ENCODE measurements at places on chromosomes 6 and 20.

DNA sequence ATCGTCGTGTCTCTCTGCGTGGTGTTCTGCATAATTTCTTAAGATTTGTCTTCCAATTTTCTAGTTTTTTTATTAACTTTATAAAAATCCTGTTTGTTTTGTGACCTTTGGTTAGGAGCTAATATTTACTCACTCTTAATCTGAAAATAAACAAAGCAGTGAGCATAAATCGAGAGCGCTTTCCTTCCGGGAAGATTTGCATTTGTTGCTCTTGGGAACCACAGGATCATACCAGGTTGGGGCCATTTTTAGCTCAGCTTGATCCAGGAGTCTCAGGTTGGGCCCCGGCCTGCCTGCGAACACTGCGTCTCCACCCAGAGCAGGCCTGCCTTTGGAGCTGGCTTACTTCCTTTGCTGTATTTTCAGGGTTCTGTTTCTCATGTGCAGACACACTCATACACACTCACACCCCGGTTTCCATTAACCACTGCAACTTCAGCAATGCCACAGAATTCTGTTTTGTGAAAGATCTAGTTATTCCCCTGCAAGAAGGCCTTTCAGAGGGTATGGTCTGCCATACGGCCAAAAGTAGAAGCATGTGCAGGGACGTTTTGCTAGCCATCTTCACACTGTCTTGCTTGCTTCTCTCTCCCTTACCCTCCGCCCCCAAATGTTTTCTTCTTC, 17.3 kb downstream of the BPHL start:
- DNase-seq: no peak

DNA sequence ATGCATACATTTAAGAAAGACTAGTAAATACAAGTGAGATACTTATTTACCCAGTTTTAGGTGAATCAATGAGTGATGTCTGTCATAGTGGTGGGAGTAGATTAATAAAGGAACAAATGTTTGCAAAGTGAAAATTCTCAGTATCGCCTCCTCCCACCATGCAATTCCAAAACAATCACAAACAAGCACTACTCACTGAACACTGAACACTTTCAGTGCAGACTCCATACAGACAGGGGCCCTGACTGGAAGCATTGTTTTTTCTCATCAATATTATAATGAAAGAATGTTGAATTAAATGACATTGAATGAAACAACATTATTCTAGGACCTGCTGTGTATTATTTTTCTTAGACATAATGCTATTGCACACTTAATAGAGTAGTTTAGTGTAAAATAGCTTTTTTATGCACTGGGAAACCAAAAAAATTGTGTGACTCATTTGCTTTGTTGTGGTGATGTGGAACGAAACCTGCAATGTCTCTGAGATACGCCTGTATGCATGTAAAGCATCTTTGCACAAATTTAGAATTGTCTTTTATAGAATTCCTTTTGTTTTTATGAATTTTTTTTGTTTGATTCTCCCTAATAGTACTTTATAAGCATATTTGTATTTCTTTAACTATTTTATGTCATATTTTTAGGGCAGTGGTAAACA, 317.5 kb downstream of the UTRN start:
- DNase-seq: no peak

DNA sequence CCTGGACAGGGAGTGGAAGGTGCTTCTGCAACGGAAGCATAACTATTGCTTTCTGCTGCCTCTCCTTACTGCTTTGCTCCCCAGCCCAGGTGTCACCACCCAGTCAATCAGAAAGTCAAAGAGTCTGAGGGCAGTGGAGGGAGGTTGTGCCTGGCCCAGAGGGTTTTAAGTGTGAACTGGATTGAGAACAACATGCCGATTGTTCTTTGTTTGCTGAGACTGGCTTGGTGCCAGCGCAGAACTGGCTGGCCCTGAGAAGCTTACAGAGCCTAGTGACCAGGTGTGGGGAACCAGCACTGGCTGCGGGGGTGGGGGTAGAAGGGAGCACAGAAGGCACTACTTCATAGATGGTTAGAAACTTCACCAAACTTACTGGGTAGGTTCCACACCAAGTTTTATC, 31.1 kb upstream of the ENPP4 start:
- no peak for DNase-seq

DNA sequence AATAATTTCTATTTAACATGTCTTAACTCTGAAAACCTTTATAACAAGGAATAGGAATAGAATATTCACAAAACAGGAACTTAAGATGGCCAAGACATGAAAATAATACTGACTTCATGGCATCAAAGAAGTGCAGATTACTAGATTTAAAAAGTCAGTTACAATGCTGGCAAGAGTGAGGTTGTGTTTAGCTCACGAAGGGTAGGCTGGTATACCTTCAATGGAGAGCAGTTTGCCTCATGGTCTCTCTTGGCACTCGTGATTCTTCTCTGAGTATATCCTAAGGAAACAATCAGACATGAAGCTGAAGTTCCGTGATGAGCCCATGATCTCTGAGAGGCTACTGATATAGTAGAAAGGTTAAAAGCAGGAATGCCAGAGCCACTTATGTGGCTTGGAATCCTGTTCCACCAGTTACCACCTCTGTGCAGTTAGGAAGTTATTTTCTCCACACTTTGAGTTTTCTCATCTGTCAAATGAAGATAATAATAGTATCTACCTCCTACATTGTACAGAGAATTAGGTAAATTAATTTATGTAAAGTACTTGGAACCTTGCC, 7.2 kb downstream of the NCOA7 start:
- no peak for DNase-seq

GRCh38 chr6:144683216-144684070, 398.3 kb downstream of the UTRN start:
- peak; percentile 75 for DNase-seq

DNA sequence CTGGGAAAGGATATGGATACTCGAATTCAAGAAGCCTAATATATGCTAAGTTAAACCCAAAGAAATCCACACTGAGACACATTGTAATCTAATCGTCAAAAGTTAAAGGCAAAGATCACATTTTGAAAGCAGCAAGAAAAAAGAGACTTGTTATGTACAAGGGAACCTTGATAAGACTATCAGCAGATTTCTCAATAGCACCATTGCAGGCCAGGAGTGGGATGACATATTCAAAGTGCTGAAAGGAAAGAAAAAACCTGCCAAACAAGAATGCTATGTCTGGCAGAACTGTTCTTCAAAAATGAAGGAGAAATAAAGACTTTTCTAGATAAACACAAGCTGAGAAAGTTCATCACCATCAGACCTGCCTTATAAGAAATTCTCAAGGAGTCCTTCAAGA, 75.2 kb downstream of the COL21A1 start:
- no peak for DNase-seq

- peak; percentile 2 for DNase-seq
These were observed 19.4 kb downstream of the GPX6 start for GRCh38 chr6:28496099-28496779.

DNA sequence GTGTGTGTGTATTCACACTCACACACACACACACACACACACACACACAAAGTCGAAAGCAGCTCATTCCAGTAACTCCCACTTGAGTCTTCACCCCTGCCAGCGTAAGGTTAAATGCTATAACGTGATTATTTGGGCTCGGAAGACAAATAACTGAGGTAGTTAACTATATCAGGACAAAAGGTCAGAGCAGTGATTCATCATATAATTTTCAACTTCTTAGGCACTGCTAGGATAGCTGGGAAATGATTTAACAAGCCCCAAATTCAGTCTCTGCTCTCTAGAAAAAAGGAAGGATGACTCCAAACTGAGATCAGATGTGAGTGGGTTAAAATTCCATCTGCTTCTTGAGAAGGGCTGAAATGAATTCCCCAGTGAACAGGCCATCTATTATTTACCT, 30.7 kb downstream of the HDGFL1 start:
- peak; percentile 62 for DNase-seq

- DNase-seq: no peak
These were observed 11.6 kb downstream of the PIGT start for GRCh38 chr20:45427236-45428149.

GRCh38 chr6:119612911-119613381, 263.4 kb upstream of the MAN1A1 start:
- DNase-seq: peak; percentile 42

DNA sequence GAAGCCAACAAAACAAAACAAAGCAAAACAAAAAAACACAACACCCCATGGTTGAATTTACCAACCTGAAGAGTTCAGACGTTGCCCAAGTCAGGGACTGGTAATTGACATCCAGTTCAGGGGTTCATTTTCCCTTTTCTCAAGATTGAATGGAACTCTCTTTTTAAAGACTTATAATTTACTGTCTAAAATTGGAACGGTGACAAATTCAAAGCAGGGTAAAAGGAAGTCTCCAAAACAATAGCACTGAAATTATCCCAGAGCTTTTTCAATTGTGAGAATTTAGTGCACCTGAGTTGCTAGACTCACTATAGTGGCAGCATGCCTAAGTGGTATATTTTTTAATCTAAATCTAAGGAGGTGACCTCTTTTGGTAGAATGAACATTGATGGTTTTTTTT, 90.9 kb upstream of the PREP start:
- DNase-seq: no peak

DNA sequence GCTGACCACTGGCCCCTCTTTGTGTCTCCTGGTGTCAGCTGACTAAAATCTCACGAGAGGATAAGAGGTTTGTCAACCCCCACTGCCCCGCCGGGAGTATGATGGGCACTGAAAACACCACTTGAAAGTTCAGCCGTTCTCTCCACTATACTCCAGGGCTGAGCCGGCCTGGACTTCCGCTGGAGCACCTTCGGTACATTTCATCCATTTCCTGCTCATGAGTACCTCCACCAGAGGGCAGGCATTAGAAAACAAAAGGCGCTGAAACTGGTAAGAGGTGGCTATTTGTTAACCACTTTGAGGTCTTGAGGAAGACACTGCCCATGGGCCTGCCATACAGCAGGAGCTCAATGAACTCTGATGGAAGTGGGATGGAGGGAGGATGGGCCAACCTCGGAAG, 17.9 kb upstream of the ANKRD60 start:
- DNase-seq: no peak

GRCh38 chr6:108779536-108780275, 68.5 kb upstream of the ARMC2 start:
- DNase-seq: peak; percentile 48

DNA sequence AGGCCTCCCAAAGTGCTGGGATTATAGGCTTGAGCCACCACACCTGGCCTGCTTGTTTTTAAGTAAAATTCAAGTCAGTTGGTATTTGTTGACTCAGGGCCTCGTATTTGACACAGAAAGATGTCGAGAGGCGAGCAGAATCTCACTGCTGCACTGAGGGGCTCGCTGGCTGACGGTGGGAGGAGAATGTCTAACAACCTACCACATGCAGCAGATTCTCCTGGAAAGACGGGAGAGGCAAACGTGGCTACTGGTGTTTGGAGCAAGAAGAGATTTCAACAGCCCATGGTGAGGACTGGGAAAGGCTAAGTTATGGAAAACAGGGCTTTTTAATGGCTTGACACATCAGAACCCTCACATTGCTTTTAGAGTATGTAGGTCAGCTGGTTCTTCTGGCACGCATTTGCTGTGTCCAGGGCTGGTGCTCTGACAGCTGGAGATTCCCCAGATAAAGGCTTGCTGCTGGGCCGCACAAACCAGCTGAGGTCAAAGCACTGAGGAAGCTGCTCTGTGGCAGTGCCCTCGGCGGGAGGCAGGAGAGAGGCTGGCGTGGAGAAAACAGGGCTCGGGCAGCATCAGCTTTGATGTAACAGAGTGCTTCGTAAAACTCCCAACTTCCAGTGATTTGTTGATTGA, 84.2 kb upstream of the FRMD1 start:
- no peak for DNase-seq

- no peak for DNase-seq
These were observed 90.4 kb downstream of the FNDC1 start for GRCh38 chr6:159259441-159260125.

DNA sequence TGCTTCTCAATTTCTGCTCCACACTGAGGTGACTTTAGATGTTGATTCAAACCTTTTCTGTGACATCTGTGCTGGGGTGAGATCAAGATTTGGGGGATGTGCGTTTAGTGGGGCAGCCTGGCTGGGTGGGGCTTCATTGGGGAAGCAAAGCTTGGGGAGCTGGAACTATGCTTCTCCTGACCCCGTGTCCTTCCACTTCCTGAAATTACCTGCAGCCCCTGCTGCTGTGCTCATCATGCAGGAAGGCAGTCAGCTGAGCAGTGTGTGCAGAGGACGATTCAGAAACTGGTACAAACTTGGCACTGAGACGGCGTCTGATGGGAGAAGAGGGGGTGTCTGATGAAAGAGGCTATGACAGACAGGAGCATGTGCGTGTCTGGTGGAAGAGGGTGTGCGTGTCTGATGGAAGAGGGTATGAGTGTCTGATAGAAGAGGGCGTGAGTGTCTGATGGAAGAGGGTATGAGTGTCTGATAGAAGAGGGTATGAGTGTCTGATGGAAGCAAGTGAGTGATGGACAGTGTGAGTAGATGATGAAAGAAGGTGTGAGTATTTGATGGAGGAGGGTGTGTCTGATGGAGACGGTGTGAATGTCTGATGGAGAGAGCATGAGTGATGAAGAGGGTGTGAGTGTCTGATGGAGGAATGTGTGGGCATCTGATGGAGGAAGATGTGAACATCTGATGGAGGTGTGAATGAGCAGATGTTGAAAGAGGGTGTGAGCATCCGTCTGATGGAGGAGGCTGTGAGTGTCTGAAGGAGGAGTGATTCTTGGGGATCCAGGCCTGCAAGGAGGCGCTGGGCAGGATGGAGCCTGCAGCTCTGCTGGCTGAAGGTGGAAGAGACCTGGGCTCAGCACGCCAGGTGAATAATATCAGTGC, 103.4 kb downstream of the SYCP2 start:
- no peak for DNase-seq

- DNase-seq: no peak
These were observed 357.3 kb upstream of the JARID2 start for GRCh38 chr6:14888575-14889000.

GRCh38 chr6:123962508-123962907, 158.8 kb downstream of the NKAIN2 start:
- DNase-seq: no peak

GRCh38 chr6:116471531-116471930, 10.4 kb downstream of the CALHM6 start:
- DNase-seq: no peak

DNA sequence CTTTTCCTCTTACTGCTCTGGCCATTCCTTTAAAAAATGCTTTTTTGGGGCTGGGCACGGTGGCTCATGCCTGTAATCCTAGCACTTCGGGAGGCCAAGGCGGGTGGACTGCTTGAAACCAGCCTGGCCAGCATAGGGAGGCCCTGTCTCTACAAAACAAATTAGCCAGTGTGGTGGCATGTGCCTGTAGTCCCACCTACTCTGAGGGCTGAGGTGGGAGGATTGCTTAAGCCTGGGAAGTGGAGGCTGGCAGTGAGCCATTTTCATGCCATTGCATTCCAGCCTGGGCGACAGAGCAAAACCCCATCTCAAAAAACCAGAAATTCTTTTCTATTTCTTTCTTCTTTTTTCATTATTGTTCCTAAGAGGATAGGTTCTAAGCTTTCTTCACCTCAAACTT, 36.9 kb upstream of the RNF144B start:
- DNase-seq: peak; percentile 29
